ENCODE measurements at places on chromosomes 5 and 9.

- peak; percentile 75 for DNase-seq
These were observed 58.1 kb downstream of the DENND1A start for GRCh38 chr9:123871781-123872180.

DNA sequence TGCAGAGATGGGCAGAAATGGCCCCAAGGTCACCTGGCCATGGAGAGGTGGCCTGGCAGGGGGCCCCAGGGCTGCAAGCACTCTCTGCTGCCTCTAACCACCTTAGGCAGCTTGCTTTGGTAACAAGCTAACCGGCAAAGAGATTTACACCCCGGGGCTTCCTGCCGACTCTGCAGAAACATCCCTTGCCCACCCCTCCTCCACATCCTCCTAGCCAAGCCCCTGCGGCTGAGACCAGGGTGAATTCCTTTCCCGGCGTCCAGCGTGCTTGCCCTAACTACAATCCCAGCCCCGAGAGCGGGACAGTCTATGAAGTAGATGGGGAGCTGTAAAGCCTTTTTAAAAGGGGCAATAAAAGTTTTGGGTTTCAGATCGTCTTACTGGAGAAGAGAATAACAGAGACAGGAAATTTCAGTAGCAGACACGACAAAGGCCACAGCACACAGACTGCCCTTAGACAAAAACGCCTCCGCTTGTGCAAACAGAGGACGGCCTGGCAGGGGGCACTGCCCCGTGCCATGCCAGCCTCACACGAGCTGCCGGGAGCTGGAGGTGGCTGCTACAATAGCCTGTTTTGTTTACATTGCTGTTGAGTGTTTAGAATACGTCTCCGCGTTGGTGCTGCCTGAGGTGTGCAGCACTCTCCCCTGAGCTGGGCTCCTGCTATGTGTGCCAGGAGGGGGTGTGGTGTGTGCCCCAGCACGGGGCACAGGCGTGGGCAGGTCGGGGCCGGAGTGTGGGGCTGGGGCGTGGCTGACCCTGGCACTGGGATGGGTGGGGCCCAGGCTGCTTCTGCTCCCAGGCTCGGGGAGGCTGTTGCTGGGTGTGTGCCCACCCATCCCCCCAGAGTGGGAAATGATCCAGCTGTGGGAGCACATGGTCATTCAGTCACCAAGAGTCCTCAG, 15.3 kb downstream of the MYMK start:
- DNase-seq = peak; percentile 39

DNA sequence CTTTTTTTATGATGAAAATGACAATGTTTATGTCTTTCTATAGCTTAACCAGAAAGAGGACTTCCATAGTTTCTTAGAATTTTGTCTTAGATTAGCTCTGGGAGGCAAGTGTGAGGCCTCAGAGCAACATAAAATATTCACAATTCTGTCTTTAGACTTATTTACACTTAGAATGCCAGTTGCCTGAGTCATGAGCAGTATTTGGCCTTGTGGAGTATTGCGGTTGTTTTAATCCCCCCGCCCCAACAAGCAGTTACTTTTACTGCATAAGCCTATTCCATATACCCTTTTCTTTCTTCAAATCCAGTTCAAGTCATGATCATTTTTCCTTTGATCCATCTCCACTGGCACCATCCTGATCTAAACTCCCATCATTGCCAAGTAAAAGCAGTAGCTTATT, 198.0 kb upstream of the EGFLAM start:
- DNase-seq = no peak

- DNase-seq = no peak
These were observed 11.6 kb downstream of the PTCH1 start for GRCh38 chr9:95505072-95505716.

- no peak for DNase-seq
These were observed 45.5 kb downstream of the RASA1 start for GRCh38 chr5:87313216-87313615.

GRCh38 chr9:14080959-14081542, 232.9 kb downstream of the NFIB start:
- no peak for DNase-seq

GRCh38 chr5:128472036-128472435, 66.0 kb downstream of the FBN2 start:
- DNase-seq = no peak

DNA sequence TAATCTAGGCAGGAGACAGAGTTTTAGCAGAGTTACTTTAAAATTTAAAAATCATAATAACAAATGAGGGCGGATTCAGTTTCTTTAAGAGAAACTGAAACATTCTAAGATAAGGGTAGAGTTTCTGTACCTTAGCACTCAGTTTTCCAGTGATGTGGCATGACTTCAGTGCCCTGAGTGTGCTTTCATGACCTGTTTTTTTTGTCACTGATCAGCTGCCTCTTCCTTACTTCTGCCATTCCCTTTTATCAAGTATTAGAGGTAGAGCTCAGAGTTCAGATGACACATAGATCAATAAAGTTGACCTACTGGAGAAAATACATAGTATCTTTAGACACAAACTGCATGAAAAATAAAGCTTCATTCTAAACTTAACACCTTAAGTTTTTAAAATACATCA, 82.3 kb downstream of the ERMP1 start:
- DNase-seq = no peak

DNA sequence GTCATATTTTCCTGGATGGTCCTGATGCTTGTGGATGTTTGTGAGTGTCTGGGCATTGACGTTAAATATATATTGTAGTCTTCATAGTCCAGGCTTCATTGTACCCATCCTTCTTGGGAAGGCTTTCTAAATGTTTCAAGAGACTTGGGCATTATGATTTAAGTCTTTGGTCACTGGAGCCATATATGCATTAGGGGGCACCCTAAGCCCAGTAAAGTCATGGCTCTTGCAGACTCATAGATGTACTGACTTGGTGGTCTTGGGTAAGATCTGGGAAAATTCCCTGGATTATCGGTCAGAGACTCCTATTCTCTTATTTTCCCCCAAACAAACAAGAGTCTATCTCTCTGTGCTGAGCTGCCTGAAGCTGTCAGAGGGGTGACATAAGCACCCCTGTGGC, 271.1 kb downstream of the TRIM36 start:
- peak; percentile 50 for DNase-seq

GRCh38 chr9:76395381-76395780, 1.2 kb upstream of the RFK start:
- no peak for DNase-seq

- DNase-seq = no peak
These were observed 29.6 kb upstream of the PRDM12 start for GRCh38 chr9:130634801-130635200.

DNA sequence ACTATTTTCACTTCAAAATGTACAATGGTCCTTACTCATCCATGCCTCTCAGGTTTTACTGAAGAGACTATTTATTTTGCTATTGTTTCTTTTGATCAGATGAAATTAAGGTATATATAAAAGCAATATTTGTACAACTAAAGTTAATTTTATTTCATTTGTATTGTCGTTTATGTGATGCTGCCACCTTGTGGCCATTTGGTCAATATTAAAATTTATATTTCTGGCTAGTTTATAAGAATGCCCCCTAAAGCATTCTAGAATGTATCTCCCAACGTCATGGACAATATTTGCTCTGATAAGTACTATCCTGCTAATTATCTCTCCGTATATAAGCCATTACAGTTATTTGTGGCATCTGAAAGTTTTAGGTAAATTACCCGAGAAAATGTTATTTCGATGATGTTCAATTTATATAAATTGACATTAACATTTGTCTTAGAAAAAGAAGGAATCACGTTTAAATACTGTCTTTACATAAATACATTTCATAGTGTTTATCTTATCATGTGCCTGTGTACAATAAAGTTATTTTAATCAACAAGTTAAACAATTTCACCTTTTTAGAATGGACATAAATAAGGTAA, 680.0 kb downstream of the TAF11L14 start:
- DNase-seq = peak; percentile 61
